ENCODE measurements at places on chromosomes 5 and 9.

DNA sequence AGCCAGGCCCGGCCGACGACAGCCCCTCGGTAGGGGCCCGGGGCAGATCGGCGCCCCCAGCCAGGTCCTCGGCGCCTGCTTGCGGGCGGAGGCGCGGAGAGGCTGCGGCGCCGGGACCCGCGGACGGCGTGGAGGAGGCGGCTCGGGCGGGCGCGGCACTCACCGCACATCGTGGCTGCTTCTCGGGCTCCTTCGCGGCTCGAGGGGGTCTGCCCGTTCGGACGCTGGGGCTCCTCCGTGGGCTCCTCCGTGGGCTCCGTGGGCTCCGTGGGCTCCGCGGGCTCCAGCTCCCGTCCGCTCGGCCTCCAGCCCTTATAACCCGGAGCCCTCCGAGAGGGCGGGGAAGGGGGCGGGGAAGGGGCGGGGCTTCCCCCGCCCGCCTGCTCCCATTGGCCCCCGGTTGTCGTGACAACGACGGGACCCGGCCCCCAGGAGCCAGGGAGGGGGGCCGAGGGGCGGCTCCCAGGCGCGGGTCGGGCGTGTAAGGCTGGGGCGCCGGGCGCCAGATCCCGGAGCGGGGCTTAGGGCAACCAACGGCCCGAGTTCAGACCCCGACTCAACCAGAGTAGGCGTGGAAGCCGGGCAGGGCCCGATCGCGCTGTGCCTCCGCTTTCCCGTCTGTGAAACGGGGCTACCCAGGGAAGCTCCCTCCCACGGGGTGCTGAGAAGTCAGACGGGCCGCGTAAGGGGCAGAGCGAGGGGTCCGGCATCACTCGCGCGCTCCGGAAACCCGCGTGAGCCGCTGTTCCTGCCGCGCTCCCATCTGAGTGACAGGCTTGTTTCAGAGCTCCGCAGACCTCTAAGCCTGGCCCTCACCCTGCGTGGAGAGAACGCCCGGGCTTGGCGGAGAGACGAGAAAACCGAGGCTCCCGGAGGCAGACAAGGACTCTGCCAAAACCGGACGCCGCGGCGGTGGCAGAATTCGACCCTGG is at the start of gene GFPT2:
GFPT2 (minus strand) TSS at position 289 of the 932 bp plus-strand sequence; CDS start at position 170, 119 bp downstream.
- DNase-seq: peak; percentile 60

DNA sequence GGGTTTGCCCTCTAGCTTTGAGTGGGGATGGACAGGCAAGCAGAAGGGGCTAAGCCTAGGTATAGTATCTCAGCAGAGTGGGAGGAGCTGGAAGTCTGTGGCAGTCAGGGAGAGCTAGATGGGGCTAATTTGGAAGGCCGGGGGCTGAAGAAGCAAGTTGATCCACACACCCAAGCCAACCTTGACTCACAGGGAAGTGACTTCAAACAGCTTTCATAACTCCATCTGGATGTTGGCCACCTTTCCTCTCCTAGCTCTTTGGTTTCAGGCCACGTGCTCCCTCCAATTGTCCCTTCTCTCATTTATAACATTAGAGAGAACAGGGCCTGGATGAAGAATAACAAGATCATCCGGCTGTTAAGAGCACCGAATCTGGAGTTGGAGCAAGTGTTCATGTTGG is 36.8 kb downstream of the EGR1 start:
- DNase-seq: peak; percentile 56

GRCh38 chr5:161709239-161709638 is 23.7 kb downstream of the GABRA6 start:
- no peak for DNase-seq

DNA sequence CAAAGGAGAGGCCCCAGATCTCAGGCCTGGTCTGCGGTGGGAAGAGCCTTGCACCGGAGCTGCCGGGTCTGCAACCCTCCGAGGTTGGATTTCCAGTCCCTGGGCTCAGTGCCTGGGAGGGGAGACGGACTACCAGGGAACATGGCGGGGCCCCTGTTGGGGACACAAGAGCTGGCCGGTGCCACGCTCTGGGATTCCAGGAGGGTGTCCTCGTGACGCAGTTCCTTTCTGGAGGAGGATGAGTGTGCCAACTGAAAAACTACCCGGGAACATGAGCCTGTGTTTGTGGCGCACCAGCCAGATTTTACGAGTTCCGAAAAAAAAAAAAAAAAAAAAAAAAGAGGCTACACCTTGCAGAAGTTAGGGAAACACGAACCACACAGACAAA is 9.0 kb downstream of the NRARP start:
- no peak for DNase-seq

DNA sequence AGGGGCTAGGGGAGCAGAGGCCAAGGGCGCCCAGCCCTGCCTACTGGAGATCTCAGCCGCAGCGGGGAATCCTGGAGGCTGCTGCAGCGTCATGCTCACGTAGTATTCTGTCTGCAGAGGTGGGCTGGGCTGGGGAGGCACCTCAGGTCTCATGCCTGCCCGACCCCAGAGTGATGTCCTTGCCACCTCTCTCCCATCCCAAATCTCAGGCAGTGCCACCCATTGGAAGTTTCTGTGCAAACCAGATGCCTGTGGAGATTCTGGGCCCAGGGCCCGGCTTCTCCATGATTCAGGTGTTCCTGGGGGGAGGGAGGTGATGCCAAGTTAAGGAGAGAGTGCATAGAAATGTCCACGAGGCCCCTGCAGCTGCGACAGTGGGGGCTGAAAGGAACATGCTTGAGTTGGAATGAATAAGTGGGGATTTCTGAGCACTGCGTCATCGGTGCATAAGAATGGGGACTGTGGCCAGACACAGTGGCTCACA is 72.0 kb downstream of the ANKRD33B start:
- DNase-seq: no peak

- DNase-seq: peak; percentile 35
These were observed 96.8 kb downstream of the PHF2 start for GRCh38 chr9:93673021-93673838.

GRCh38 chr5:180348336-180348735 is 4.8 kb downstream of the GFPT2 start:
- no peak for DNase-seq

GRCh38 chr9:137745541-137745991 is 126.8 kb downstream of the EHMT1 start:
- DNase-seq: no peak

DNA sequence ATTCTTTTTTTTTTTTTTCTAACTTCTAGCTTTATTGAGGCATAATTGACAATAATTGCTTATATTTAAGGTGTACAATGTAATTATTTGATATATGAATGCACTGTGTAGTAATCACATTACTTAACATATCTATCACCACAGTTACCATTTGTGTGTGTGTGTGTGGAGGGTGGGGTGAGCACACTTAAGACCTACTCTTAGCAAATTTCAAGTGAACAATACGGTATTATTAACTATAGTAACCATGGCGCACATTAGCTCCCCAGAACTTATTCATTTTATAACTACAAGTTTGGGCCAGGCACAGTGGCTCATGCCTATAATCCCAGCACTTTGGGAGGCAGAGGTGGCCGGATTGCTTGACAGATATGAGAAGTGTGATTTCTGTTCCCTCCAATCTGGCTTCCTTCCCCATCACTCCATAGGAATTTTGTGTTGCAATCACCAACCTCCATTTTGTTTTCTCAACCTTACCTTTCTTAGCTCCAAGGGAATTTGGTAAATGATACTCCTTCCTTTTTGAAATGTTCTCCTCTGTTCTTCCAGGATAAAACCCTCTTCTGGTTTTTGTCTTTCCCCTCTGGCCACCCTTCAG is 14.9 kb downstream of the TXN start:
- no peak for DNase-seq

DNA sequence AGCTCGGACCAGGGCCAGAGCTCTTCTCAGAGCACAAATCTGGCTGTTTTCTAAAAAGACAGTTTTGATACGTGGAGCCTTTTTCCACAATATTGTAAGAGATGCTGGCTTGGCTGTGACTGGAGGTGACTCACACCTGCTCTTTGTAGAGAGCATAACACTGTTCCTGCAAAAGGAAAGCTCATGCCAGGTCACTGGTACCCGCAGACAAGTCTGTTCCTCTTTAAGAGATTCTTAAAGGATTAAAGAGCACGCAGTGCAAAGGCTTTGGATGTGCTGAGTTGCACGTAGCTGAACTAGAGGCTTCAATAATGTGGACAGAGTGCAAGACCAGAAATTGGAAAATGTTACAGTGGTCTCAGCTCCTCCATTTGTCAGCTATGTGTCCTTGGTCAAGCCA is 19.0 kb downstream of the ACTL7B start:
- DNase-seq: no peak

DNA sequence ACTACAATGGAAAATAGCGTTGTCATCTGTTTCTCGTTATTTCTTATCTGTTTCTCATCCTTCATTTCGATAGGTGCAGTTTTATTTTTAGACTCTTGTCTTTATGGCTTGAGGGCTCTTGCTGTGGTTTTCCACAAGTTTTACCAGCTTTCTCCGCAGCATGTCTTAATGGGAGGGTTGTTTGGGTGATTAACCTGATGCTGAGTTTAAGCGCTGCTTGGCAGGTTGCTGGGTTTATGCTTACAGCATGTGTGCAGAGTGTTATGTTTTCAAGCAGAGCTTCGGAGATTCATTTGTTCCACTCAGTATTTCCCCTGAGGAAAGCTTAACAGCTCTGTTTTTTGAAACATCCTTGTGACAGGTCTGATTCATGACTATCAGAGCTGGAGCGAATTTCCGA is 154.0 kb downstream of the SLC12A2 start:
- DNase-seq: no peak

- DNase-seq: no peak
These were observed 650 bp downstream of the MRRF start for GRCh38 chr9:122265149-122265915.

DNA sequence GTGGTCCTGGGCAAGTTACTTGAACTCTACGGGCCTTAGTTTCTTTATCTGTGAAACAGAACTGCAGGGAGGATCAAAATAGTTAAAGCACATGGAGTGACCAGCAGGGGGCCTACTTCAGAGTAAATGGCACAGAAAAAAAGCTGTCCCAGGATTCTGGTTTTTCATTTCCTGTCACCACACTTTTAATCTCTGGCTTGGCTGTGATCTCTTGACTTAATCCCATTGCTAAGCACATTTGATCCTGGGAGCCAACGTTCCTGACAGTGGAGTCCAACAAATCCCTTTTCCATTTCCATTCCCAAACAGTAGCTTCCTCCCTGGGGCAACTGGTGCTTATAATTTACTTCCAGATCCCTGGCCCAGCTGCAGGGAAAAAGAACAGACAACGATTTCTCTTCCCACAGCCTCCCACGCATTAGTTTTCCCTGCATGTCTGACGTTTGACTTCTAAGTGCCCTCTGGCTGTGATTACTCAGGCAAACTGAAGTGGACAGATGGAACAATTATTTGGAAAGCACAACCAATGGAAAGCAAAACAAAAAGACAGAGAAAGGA is 136.5 kb upstream of the STK32A start:
- peak; percentile 59 for DNase-seq

GRCh38 chr9:19965336-19965735 is 176.5 kb upstream of the SLC24A2 start:
- no peak for DNase-seq

DNA sequence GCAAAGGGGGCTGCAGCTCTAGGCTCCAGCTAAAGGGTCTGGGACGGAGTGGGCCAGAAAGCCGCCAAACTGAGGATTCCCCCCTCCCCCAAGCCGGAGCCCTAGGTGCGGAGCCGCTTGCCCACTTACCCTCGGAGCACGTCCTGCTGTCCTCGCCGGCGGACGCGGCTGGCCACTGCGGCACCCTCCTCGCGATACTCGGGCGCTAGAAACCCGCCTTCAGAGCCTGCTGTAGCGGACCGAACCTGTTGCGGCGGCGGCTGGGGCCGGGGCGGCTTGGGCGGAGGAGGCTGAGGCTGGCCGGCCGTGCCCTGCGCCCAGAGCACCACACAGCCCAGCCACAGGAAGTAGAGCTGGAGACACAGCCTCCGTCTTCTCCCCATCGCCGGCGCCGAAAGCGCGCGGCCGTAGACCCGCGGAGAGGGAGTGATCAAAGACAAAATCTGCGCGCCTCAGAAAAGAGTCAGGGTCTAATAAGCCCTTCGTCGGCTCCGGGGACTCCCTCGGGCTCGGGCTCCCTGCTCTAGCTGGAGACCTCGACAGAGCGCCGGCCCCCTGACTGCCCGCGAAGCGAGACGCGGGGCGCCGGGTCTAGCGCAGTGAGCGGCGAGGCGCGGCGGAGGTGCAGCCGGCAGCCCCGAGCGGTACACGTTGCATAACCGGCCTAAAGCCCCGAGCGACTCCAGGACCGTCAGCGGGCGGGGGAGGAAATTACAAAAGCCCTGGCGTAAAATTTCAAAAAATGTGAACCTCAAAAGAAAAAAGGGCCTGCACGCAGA is 635 bp downstream of the FBN2 start:
- DNase-seq: no peak

DNA sequence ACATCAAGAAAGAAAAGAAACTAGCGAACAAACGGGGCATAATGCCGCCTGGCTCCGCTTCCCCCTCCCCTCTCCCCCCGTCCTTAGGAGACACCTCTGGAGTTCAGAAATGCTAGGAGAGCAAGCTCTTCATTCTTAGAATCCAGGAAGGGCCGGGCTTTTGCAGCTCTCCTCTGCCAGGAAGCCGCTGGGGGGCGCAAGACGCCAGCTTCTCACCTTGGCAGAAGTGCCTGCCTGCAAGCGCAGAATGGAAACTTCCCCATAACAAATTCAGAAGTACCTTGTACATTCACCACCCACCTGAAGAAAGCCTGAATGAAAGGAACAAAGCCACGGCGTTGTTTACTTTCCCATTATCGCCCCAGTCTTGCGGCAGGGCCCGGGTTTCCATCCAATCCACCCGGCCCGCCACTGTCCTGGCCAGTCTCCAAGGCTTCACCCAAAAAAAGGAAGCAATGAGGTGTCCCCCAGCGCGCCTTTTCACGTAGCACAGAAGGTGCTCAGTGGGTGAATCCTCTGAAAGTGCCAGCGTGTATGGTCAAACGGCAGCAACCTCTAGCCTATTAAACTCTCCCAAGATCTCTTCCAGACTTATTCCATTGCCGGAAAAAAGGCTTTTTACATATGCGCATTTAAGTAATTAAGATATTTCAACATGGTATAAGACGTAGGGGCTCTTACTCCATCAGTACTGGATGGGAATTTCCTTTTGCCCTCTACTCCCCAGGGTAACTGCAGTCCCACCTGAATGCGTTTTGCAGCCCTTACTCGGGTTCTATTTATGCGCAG is 1.6 kb upstream of the GADD45G start:
- peak; percentile 93 for DNase-seq

- no peak for DNase-seq
These were observed 16.8 kb upstream of the PCSK5 start for GRCh38 chr9:75873712-75874111.

DNA sequence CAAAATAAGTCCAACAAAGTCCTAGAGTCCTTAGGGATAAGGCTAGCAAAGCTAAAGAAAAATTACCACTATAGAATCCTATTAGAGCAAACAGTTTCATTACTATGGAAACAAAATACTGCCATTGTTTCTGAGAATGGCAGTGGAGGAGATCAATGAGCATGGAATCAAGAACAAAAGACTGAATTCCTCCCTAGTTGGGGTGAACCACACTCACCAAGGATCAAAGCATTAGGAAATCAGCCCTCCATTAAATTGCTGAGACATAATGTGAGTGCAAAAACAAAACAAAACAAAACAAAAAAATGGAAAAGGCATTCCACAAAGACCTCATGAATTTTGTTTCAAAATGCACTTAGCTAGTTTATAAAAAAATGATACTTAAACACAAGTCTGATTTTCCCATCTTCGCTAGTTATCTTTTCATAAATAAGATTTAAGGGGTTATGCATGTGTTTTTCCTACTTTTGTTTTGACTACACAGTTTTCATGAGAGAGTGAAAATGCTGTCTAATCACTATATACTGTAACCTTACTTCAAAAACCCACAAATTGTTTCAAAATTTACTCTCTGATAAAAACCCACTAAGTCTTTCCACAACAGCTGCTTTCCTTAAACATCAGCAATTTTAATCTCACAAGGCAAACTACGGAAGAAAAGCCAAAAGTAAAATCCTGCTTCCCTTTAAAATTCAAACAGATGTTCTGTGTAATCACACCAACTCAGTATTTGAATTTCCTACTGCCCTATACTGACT is 9.7 kb downstream of the SERINC5 start:
- DNase-seq: no peak
